ENCODE measurements at places on chromosomes 6 and 20. TPM values are rescaled to one million over a fixed set of nuclear protein-coding genes. Genes with fewer than 3 reads are reported as not detected.

Gene SLC25A27
- total RNA-seq, result 8.4 TPM

Gene BPI
- total RNA-seq, result not detected

Gene HLA-DRB5
- total RNA-seq, result not detected

Gene SMOC2
- 0.14 TPM for total RNA-seq

Gene CST2
- total RNA-seq, result not detected

Gene MDFI
- total RNA-seq, result 64.2 TPM

Gene HSPA1L
- 1.5 TPM for total RNA-seq

Gene LHFPL5
- not detected for total RNA-seq

Data from neural crest cell (in vitro differentiated cells).